ENCODE measurements at places on chromosomes 11 and 22.

DNA sequence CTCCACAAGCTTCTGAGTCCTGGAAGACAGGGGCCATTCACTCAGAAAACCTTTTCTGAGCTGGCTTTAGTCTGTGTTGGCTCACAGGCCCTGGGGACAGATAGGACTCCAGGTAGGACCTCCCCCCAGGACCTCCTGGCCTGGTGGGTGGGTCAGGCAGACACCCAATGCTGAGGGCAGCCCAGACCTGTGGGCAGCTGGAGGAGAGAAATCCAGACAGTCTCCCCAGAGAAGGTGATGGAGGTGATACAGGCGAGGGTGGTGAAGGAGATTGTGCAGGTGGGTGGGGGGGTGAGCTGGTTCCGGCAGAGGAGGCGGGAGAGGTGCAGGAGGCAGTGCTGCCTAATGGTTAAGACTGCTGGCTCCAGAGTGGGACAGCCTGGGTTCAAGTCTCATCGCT, 15.6 kb downstream of the LRRC32 start:
- no peak for DNase-seq

- DNase-seq, result no peak
Measured at GRCh38 chr22:44347080-44347479, 34.3 kb upstream of the SHISAL1 start.

DNA sequence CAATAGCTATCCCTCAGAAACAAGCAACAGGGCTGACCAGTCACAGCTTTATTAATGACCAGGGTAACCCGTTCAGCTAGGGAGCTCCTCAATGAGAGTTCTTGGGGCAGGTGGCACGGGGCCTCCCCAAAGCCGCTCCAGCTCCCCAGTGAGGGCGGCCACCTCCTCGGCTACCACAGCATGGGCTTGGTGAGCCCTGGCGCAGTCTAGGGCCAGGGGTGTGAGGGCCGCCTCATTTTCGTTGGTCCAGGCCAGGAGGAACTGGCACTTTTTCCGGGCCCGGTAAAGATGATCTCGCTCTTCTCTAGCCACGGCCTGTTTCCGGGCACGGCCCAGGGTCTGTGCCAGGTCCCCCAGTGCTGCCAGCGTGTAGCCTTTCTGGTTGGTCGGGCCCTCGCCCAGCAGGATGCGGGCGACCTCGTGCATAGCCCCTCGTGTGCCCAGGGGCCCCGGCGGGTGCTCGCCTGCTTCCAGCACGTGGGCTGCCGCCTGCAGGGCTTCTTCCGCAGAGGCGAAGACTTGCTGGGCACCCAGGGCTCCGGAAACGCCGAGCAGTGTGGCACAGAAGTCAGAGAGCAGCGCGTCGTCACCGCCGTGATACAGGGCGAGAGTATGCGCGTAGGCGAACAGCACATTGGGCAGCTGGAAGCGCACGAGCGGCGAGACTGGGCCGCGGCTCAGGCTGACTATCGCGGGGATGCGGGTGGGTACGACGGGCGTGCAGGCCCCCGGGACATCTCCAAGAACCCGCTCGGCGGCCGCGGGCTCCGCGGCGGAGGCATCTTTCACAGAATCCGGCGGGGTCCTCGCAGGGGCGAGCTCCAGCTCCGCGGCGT, 913 bp downstream of the ZNHIT2 start:
- peak; percentile 82 for DNase-seq

DNA sequence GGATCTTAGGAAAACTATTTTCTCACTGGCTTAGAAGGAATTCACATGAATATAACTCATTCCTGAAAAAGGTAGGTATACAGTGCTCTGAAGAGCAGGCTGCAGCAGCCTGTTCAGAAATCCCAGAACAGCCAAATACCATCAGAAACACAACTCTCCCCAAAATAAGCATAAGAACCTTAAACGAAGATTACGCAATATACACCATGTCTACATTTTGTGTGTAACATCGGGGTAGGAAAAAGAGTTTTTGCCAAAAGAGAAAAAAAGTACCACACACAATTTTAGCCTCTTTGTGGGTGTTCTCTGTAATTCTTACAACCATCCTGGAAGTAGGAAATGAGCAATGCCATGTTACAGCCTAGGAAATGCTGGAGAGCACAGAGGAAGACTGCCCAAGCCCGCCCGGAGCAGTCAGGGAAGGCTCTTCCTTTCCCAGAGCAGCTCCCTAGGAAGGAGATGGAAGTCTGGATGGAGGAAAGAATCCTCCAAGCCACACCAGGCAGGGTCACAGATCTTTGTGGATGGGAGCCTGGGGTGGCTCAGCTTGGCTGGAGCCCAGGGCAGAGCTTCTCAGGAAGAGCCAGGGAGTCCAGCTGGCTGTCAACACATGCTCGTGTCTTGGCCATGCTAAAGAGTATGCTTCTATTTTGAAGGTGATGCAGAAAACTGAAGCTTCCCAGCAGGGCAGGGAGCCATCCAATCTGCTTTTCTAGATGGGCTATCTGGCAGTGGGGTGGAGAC, 49.7 kb upstream of the ARFGAP3 start:
- DNase-seq, result no peak

GRCh38 chr22:36223504-36223903, 15.8 kb downstream of the APOL2 start:
- no peak for DNase-seq

DNA sequence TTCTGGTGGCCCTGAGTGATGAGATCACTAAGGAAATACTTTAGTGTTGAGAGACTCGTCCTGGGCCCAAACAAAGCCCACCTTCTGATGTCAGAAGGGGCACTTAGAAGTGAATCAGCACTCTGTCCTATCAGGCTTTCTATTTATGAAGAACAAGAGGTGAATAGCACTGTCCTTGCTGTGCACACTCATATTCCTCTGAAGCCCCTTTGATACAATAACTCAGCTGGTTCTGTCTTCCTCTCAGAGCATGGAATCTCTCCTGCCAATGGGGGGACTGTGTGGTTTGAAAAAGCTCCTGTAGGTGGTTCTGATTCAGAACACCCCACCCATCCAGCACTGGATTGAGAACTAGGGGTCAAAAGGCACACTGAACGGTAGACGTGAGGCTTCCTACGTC, 348.1 kb downstream of the ETS1 start:
- DNase-seq, result no peak

GRCh38 chr11:22577854-22578253, 47.8 kb downstream of the FANCF start:
- DNase-seq, result no peak

- DNase-seq, result no peak
Measured at GRCh38 chr22:19707347-19708290, 6.7 kb upstream of the SEPTIN5 start.

- DNase-seq, result no peak
Measured at GRCh38 chr11:102393272-102393730, 46.3 kb downstream of the BIRC2 start.

- DNase-seq, result no peak
Measured at GRCh38 chr11:62464655-62465054, 45.8 kb downstream of the SCGB1A1 start.

DNA sequence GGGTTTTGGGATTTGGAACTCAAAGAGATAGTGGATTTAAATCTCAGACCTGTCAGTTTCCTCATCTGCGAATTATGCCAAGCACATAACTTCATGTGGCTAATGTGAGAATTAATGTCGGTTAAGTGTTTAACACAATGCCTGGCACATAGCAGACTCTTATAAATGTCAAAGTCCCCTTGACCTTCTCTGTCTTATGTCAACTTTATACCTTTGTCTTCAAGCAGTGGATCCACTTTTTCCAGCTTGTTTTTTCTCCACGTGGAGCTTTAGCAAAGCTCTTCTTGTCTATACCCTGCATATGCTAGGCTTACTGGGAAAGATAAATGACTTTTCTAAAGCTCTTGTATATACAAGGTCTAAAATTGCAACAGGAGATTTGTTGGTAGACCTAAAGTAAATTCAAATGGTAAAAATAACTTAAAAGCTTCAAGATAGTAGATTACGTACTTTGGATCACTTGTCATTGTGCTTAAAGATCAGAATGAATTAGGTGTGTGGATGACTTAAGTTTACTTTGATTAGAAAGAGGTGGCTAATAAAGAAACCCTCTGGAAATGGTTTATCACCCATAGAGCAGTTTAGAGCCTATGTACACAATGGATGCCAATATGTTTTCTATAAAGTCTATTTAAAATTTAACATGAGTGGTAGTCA, 318.3 kb upstream of the SORL1-AS1 start:
- no peak for DNase-seq

DNA sequence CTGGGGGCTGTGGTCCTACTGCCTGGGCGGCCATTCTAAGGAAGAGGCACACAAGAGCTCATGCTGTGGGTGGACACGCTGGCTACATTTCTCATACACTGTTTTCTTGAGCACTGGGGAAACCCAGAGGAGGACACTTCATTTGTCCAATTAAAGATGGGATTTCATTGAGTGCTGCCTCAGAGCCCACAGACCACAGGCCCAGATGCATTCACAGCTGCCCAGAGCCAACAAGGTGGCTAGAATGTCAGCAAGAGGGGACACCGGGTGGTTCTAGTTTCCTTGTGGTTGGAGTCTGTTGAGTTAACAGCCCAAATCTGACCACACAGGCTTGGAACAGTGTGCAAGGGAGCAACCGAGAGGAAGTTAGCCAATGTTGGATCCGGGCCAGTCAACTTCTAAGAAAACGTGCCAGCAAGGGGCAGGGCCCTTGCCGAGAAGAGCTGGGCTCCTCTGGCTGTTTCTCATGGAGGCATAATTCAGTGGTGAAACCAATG, 35.0 kb upstream of the SORL1 start:
- DNase-seq, result peak; percentile 48

- DNase-seq, result no peak
Measured at GRCh38 chr22:29172216-29172615, 33.5 kb upstream of the EMID1 start.

GRCh38 chr11:70090961-70091381, 12.9 kb downstream of the ANO1 start:
- no peak for DNase-seq

- DNase-seq, result no peak
Measured at GRCh38 chr11:2295971-2296912, 5.5 kb downstream of the C11orf21 start.

DNA sequence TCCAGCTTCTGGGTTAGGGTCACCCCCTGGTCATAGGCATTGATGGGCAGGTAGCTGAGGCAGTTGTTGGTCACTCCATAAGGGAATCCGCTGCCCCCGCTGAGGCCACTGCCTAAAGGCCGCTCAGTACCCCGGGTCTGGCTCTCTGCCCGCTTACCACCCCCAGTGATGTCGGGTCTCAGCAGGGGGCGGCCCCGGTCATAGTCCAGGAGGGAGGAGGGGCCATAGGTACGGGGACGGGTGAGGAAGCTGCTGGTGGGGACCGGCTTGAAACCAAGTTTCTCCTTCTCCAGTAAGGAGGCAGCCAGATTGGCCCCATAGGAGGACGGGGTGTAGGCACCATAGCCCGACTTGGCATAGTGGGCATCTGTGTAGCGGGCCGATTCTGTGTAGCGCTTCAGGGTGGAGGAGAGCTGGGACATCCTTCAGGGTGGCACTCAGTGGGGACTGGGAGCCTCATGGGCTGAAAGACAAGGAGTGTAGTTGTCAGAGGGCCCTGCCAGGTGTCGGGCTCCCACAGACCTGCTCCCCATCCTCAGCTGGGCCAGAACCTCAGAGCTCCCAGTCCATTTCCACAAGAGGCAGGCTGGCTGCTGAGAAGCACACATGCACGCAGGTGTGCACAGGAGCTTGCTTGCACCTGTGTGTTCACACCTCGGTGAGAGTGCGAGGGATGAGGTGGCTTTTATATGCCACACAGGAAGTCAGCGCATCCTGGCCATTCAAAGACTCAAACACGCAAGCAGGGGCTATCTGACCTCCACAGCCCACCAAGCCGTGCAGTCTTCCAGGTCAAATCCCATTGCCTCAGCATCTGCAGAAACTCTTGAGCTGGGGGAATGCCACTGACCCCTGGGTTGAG, 8.2 kb downstream of the USP2 start:
- no peak for DNase-seq

DNA sequence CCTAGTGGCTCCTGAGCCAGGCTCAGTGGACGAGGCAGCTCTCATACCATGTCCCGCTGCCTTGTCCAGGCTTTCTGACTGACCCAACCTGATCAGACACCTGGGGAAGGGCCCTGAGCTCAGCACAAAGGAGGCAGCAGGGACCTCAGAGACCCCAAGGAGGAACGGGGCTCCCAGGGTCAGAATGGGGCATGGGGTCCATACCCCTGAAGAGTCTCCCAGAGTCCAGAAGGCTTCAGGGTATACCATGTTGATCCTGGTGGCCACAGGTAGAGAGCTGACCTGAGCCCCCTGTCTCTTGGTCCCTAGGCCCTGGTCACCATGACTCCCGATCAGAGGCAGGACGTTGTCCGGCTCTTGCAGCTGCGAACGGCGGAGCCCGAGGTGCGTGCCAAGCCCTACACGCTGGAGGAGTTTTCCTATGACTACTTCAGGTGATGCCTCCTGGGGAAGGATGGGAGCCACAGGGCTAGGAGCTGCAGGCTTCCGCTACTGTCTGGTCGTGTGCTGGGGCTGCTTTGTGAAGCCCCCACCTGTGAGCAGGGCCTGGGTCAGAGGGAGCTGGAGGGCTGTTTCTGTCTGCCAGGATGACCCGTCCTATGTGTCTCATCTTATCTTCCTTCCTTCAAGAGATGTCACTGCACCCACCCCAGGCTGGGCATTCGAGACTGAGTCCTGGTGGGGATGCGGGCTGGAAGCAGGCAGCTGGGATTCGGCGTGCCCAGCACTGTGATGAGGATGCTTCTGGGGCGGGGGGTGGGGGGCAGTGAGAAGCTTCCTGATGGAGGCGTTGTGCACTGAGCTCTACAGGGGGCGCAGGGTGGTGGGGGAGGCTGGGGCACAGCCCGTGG, 74.2 kb downstream of the MYO7A start:
- no peak for DNase-seq

GRCh38 chr11:70364745-70365543, 33.4 kb upstream of the CTTN start:
- DNase-seq, result peak; percentile 81

GRCh38 chr22:19620742-19621371, 93.4 kb upstream of the SEPTIN5 start:
- no peak for DNase-seq

GRCh38 chr11:13680501-13681264, 12.2 kb downstream of the FAR1 start:
- no peak for DNase-seq
